ENCODE measurements at places on chromosomes 1 and 21.
A peak's percentile ranks its signal among the peaks of the same experiment; 100 is the strongest.

GRCh38 chr1:30908696-30909364 is at the start of gene SDC3:
SDC3 (minus strand) TSS chr1:30908758; CDS start chr1:30908586, 172 bp downstream.
- no peak for DNase-seq

DNA sequence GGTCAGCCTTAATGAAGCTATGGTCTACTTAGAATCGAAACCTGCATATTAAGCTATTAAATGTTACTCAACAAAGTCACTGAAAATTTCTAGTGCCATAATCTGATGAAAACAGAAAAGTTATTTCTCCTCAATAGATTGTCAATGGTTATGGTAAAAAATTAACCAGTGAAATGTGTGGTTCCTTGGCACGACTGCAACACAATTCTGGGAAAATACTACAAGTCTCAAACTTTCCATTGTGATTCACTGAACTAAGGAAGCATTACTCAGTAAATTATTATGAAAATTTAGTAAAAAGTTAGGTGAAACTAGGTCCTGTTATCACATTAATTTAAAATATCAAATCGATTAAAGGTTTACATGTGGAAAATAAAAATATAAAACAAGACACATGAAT is 12.8 kb upstream of the OR2T10 start:
- no peak for DNase-seq

DNA sequence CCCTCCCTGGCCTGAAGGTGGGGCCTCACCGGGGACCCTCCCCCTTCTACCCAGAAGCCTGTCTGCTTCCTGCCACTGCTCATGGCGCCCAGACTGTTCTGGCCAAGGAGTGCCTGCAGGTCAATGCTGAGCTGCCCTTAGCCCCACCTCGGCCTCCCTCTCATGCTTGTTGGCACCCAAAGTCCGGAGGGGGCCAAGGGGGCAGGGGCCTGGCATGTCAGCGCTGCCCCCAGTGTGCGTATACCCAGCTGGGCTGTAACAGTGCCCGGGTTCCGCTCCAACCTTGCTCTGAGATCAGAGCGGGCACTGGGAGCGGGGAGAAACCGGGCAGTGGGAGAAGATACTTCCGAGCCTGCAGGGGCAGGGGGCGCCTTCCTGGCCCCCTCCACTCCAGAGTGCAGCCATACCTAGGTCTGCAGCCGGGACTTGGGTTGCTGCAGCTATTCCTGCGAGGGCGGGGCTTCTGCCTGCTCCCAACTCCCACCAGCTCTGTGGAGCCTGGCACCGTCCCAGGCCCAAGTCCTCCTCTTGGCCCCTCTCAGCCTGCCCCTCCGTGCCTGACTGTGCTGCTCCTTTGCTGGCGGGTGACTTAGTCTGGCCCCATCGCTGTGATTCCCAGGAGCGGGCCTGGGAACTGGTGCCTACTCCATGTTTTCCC is 21.4 kb upstream of the TGFB2 start:
- no peak for DNase-seq

- no peak for DNase-seq
These were observed 569 bp downstream of the RNF207 start for GRCh38 chr1:6206520-6206855.

GRCh38 chr1:68470388-68470970 is 20.7 kb upstream of the RPE65 start:
- DNase-seq: no peak

- DNase-seq: no peak
These were observed 89.6 kb downstream of the UBIAD1 start for GRCh38 chr1:11362547-11363021.

- peak; percentile 37 for DNase-seq
These were observed 48.2 kb upstream of the TNFSF4 start for GRCh38 chr1:173255214-173255813.

DNA sequence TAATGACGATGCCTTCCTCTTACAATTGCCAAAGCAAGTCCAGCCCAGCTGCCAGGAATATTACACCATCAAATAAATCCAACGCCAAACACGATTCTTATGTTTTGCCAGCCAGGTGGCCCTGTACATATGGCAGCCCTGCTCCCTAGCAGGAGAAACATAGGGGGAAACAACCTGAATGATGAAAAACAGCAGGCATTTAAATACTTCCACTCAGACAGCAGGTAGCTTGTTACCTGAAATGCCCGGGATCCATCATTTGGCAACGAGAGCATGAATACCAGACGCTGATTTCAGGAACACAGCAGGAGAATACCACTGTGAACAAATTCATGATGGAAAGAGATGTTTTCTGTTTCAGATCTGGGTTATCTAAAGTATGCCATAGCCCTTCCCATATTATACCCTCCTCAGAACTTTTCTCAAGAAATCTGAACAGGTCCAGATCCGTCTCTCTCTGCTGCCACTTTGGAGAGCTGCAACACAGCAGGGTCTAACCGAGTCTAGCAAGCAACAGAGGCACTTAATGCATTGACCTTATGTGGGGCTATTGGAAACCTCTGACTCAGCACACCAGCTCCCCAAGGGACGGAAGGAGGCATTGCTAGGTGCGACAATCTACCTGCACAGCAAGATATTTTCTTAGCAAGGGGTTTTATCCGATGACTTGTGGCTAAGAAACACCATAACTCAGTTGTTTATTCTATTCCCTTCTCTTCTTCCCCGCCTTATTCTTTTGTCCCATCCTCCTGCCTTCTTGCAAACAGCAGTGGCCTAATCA is 166.3 kb downstream of the BARHL2 start:
- DNase-seq: no peak

GRCh38 chr1:204545202-204545601 is 29.0 kb downstream of the MDM4 start:
- DNase-seq: no peak

- peak; percentile 72 for DNase-seq
These were observed 2.3 kb upstream of the BSND start for GRCh38 chr1:54996359-54996868.

- DNase-seq: peak; percentile 46
These were observed 32.7 kb upstream of the ETV3 start for GRCh38 chr1:157170677-157171515.

GRCh38 chr1:24925082-24925779 is 4.8 kb downstream of the RUNX3 start:
- DNase-seq: no peak

- DNase-seq: no peak
These were observed 291.9 kb upstream of the USP25 start for GRCh38 chr21:15437883-15438282.

GRCh38 chr1:19780267-19780877 is 19.3 kb downstream of the TMCO4 start:
- DNase-seq: no peak

DNA sequence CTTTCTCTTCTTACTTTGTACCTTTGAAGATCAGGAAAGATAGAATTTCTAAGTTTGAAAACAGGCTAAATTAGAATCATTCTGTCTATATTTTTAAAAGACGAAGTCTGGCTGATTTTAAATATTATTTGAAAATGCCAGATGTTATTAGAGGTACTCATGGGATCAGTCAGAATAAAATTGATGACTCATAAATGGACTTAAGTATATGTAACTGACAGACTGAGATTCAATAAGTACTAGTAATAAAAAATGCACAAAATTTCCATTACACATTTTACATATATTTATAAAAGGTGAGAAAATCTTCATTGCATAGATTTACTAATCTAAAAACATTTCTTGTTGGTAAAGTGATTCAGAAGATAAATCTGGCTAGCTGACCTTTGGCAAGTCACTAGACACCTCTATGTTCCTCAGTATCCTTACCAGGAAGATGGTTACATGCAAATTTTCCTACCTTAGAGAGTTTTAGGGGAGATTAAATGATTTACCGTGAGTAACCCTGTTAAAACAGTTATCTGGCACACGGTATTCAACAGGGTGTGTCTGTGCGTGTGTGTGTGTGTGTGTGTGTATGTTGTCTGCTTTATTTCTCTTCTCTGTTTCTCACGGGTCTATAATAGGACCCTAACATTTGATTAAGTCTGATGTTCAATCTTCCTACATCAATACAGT is 189.0 kb downstream of the RUNX1 start:
- DNase-seq: no peak

DNA sequence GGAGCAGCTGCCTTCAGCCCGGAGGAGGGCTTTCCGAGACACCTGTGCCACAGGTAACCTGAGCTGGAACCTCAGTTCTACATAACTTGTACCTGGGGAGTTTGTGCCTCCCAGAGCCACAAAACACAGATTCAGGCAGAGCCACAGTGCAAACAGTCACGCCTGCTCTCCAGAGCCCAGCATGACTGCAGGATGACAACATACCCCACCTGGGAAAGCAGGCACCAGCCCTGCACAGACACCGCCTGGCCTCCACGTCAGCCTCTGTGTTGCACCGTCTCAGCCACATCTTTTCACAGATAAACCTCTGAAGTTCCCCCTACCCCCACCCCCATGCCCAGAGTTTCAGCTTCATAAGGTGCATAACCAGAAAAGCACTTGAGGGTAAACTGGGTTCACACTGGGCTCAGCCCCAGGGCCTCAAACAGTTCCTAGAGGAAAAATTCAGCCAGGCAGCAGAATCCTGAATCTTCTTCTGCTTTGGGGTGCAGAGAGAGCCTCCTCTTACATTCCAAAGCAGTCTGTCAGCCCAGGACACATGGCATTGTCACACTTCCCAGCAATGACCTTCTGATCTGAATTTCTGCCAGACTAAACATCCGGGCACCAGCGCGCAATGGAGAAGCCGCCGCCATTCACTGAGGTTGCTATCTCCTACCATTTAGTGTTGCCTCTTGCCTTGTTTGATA is 229.5 kb downstream of the TOMM20 start:
- DNase-seq: no peak

- DNase-seq: no peak
These were observed 4.9 kb downstream of the NEK7 start for GRCh38 chr1:198161718-198162090.

DNA sequence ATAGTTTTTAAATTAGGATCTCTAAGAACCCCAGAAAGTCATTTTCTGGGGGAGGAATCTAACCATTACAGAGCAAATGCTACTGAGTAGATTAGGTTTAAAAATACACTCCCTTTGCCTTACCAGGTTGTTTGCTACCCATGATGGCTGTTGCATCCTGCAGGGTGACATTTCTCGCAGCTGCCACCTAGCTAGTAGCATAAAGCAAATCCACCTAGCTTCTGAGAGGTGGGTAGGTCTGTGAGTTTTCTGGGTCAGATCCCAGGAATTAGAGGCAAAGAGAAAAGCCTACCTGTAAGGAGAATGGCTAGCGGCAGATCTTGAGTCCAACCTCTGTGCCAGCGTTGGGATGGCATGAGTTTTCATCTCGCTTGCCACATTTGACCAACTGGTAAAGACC is 95.9 kb downstream of the DAB1 start:
- DNase-seq: no peak

DNA sequence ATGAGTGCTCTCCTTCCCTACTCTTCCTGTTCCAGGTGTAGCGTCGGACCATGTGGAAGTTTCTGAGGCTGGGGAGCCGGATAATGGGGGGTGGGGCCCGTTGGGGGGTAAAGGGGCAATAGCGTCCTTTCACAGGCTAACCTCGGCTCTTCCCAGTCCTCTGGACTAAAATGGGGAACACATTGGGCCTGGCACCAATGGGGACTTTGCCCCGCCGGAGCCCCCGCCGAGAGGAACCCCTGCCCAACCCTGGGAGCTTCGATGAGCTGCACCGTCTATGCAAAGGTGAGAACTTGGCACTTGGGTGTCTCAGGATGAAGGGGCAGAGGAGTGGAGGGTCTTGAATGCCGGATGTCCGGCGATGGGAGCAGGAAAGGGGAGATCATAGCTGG is 456 bp downstream of the TOMM40L start:
- DNase-seq: no peak

GRCh38 chr1:67766141-67766978 is 66.9 kb downstream of the GNG12 start:
- peak; percentile 61 for DNase-seq

DNA sequence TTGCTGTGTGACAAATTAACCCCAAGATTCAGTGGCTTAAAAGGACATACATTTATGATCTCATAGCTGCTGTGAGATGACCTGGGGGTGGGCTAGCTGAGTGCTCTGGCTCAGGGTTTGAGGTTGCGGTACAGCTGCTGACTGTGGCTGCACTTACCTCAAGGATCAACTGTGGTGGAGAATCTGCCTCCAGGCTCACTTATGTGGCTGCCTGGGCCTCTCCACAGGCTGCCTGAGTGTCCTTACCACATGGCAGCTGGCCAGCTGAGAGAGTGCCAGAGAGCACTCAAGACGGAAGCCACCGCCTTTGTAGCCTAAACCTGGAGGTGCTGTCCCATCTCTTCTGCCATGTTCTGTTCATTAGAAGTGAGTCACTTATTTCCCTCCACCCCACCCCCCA is 5.7 kb downstream of the LRRC71 start:
- peak; percentile 60 for DNase-seq

Data from hematopoietic multipotent progenitor cell treated with erythropoietin and hydrocortisone succinate and interleukin-3 and kit ligand, for 15 days (in vitro differentiated cells).